ENCODE measurements at places on chromosomes 1 and 21.

GRCh38 chr21:46624050-46624449 lies 11.4 kb upstream of the PRMT2 start:
- no peak for DNase-seq

- DNase-seq = no peak
Observed at GRCh38 chr1:165884009-165884689, 56.7 kb downstream of the UCK2 start.

GRCh38 chr1:6971048-6971447 lies 185.8 kb downstream of the CAMTA1 start:
- peak; percentile 40 for DNase-seq

- DNase-seq = peak; percentile 51
Observed at GRCh38 chr1:226821719-226822085, 48.7 kb upstream of the PSEN2 start.

GRCh38 chr1:229884765-229885164 lies 182.3 kb upstream of the GALNT2 start:
- no peak for DNase-seq

DNA sequence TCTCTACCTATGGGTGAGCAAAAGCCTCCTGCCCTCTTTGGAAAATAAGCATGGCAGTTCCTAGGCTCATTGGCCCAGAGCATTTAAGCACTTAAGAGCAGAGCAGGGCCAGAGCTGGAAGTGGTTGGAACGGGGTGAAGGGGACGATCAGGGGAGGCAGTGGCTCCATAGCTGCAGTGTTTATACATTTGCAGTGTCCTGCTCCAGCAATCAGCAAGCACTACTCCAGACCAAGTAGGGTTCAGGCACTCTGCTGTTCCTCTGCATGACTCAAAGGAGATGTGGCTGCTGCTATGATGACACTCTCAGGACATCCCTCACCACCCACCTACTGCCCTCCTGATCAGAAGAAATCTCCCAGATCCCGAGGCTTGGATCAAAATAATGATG lies 55.0 kb downstream of the TRABD2B start:
- DNase-seq = no peak

GRCh38 chr1:146001709-146002108 lies 5.3 kb upstream of the TXNIP start:
- DNase-seq = no peak

GRCh38 chr21:24127651-24128050 lies 1479.6 kb downstream of the MRPL39 start:
- no peak for DNase-seq

DNA sequence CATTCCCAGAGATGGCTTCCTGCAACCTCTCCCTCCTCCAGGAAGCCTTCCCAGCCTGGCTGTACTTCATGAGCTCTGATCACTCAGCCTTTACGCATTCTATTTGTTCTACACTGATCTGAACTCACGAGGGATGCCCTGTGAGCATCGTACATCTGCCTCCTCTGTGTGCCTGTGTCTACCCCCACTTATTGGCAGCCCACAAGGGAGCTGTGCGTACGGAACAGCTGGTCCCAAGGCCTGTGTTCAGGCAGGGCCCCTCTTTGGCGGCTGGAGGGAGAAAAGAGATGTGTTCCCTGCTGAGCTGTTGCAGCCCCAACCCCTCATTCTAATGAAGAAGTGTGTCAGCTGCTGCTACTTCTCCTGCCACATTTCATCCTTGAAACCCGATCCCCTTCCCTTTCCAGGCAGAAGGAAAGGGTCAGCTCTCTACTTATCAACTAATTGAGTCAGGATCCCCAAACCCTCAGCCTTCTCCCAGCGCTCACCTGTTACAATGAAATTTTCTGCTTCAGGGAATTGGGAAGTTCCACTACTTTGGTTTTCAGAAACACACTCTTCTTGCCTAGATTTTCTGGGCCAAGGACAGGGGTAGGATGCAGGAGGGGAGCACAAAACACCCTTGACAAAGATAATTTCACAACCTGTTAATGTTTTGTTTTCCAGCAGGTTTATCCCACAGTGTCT lies 3.2 kb downstream of the INKA2 start:
- DNase-seq = peak; percentile 51

- no peak for DNase-seq
Observed at GRCh38 chr1:25724966-25725365, 75.0 kb upstream of the SELENON start.

DNA sequence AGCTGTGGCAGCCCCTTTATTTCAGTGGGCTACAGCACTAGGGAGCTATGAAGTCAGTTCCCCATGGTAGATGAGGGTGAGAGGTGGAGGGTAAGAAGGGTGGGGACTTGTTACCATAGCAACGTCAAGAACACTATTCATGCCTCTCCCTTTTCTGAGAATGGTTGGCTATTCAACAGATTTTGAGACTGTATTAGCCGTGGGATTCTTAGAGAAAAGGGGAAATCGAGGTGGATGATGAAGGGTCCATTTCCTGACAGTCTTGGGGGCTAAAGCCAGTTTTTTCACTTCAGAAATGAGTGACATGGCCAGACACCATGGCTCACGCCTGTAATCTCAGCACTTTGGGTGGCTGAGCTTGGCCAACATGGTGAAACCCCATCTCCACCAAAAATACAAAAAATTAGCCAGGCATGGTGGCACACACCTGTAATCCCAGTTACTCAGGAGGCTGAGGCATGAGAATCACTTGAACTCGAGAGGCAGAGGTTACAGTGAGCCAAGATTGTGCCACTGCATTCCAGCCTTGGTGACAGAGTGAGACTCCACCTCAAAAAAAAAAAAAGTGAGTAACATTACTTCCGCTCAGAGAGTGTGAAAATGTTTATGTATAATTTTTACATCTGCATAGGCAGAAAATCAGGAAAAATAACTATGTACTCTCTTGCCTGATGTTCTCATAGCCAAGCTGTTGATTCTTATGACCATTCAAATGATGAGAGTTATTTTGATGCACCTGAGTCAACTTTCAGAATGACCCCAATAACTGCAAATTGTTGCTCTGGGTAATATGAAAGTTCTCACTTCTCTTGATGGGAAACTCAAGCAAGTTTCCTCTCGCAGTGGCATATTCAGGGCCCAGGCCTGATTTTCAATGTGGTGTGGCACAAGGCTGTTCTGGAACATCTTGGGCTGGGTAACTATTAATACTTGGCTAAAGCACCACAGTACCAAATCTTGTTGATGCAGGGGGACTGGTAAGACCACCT lies 23.2 kb upstream of the RGSL1 start:
- DNase-seq = no peak

GRCh38 chr1:66570196-66570595 lies 36.2 kb downstream of the SGIP1 start:
- no peak for DNase-seq

GRCh38 chr1:231990388-231990787 lies 363.8 kb downstream of the DISC1 start:
- no peak for DNase-seq

GRCh38 chr1:62218604-62219003 lies 24.0 kb downstream of the L1TD1 start:
- DNase-seq = no peak

DNA sequence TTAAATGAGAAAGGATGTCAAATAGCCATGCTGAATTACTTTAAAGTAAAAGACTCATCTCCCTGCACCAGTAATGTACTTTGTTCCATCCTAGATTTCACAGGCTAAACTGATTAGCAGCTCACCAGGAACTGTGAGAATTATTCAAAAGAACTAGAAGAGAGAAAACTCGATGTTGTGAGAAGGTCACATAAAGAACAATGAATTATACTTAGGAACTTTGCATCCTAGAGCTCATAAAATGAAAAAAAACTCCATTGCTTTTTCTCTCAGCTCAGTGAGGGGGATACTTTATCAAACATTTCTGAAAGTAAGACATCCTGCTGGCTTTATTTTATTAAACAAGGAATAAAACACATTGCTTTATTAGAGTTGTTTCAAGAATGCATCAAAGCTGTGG lies 278.5 kb downstream of the MRPL39 start:
- DNase-seq = no peak

- DNase-seq = no peak
Observed at GRCh38 chr21:42105476-42106315, 34.6 kb downstream of the UMODL1 start.

GRCh38 chr1:71086331-71086730 lies 5.5 kb upstream of the ZRANB2 start:
- no peak for DNase-seq

GRCh38 chr1:84510668-84511067 lies 4.3 kb upstream of the GNG5 start:
- DNase-seq = no peak

DNA sequence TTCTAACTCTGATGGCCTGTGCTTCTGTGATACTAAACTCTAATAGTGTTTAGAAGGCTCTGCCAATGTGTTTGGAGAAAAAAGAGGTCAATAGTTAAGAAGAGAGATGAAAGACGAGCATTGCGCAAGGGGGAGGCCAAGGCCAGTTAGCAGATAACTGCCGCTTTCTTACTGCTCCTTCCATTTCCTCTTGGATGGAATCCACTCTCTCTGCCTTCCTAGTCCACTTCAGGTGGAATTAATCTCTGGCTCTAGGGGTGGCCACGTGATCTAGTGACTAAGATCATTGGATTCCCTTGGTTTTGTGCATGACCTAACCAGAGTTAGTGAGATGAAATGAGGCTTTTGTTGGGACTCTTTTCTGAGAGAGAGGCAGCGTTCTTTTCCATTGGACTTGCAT lies 148.3 kb downstream of the ACTL8 start:
- no peak for DNase-seq

- no peak for DNase-seq
Observed at GRCh38 chr1:53627031-53627430, 111.9 kb downstream of the GLIS1 start.

DNA sequence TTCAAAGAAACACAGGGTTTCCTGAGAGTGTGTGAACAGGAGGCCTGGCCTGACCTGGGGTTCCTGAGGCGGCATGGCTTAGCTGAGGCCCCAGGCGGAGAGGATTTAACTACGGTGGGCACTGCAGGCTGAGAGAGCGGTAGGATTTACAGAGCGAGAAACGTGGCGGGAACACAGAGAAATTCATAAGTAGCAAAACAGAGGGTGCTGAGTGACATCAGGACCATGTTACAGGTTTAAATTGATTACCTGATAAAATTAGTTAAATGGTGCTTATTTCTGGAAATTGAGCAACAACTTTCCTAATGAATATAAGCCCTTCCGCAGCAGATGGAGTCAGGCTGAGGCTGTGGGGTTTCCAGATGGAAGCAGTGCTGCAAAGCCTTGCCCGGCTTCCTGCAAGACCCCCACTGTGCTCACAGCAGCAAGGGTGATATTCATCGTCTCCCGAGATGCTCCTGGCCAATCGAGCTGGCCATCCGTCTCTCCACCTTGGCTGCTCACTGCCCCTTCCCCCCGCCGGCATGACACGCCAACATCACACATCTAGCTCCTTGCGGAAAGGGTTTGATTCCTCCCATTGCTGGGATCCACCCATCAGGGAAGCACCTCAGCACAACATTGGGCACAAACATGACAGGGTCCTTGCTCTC lies 69.4 kb upstream of the MORC3 start:
- no peak for DNase-seq

DNA sequence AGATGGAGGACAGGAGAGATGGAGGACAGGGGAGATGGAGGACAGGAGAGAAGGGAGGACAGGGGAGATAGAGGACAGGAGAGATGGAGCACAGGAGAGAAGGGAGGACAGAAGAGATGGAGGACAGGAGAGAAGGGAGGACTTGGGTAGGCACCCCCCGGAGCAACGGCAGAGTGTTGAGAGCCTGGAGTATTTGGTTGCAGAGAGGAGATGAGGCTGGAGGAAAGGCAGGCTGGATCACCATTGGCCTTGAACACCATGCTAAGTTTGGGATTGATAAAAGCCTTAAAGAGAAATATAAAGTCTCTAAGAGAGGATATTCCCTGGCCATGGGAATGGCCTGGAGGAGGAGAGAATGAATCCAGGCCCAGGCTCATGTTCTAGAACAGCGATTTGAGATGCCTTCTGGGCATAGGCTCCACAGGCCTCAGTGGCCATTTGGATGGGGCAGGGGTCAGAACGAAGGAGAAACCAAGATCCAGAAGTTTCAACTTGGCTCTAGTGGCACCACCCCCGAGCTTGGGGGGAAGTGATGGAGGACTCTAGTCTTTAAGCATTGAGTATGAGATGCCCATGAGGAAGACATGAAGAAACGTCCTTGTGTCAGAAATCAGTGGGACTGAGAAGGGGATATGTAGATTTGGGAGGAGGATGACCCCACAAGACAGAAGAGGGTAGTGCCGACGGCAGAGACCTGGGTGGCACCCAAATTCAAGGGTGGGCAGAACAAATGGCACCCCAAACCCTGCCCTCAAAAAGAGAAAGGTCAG lies 47.9 kb upstream of the EDN2 start:
- DNase-seq = no peak

- DNase-seq = no peak
Observed at GRCh38 chr1:207027206-207027777, 5.3 kb downstream of the C1orf116 start.

DNA sequence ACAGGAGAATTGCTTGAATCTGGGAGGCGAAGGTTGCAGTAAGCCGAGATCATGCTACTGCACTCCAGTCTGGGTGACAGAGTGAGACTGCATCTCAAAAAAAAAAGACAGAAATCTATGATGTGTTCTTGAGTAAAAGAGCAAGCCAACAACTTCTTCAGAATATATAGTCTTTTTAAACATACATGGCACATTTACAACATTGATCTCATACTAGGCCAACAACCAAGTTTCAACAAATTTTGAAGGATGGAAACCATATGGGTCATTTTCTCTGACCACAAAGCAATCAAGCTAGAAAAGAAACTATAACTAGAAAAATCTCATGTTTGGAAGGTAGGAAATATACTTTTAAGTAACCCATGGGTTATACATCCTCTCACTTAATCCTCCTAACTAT lies 38.3 kb downstream of the PAFAH2 start:
- no peak for DNase-seq

GRCh38 chr1:95115708-95116137 lies 1.4 kb upstream of the TLCD4 start:
- no peak for DNase-seq

DNA sequence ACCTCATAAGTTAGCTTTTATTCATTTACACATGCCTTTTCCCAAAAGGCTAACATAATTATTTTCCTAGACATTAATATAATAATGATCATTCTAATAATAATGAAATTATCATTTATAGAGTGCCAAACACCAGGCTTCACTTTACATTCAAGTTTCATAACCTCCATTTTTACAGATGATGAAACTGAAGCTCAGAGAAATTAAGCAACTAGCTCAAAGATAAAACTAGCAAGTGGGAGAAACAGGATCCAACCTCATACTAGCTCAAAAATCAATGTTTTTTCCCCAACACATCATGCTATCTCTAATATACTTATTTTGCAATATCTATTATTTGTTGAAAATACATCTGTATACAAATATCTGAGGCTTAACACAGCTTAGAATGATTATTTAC lies 14.0 kb downstream of the LPGAT1 start:
- no peak for DNase-seq

- no peak for DNase-seq
Observed at GRCh38 chr1:21736876-21737275, 46.1 kb downstream of the USP48 start.

GRCh38 chr1:174982971-174983689 lies 16.6 kb upstream of the CACYBP start:
- no peak for DNase-seq

DNA sequence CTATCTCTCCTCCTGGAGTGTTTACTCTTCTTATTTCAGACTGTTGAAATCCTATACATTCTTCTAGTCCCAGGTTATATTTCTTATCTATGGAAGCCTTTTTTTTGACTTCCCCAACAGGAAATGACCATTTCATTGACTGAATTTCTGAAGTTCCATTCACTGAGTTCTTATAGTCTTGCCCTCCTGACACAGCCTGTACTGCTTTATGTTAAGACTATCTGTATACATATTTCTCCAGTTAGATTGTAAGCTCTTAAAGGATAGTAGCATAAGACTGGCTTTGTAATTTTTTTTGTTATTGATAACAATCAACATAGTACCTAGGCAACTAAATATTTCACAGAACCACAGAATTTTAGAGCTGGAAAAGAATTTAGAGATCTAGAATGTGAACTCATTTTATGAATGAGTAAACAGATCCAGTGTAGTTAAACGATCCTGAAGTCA lies 14.9 kb upstream of the MACF1 start:
- DNase-seq = no peak
